Myocyte (in vitro differentiated cells): ENCODE measurements at places on chromosomes 3 and 15. TPM values are rescaled to one million over a fixed set of nuclear protein-coding genes. Genes with fewer than 3 reads are reported as not detected.

FAM3D gene
- not detected in 2 replicates for total RNA-seq

MEIS2 gene
- 4.0 and 7.3 TPM in 2 replicates for total RNA-seq

RTP3 gene
- total RNA-seq: not detected in 2 replicates

CIDEC gene
- total RNA-seq: 0.26 TPM in 1 of 2 replicates, not detected in the other

- DNase-seq: no peak
Observed at GRCh38 chr3:186577521-186577920, 7.0 kb downstream of the DNAJB11 start.

- no peak for DNase-seq
Observed at GRCh38 chr3:119809249-119810017, 27.5 kb downstream of the NR1I2 start.

DNA sequence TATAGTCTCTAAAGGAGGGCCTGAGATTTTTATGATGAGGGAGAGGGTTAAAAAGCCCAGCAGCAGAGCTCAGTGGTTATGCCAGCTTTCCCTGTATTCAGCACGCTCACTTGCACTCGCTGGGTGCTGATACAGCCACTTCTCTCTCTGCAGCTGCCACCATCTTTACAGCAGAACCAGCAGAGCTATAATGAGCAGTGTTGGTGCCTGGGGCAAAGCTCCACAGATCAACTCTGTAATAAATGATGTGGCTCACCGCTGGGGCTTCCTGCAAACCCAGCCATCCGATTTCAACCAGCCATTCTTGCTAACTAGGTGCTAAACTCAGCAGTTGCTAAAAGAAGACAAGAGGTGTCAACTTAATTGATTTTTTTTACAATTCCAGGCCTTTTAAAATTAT, 48.0 kb downstream of the ARNT2 start:
- DNase-seq: no peak

- no peak for DNase-seq
Observed at GRCh38 chr3:133928136-133928893, 32.6 kb upstream of the RAB6B start.

GRCh38 chr15:75228787-75229186, 27.1 kb downstream of the C15orf39 start:
- DNase-seq: no peak

DNA sequence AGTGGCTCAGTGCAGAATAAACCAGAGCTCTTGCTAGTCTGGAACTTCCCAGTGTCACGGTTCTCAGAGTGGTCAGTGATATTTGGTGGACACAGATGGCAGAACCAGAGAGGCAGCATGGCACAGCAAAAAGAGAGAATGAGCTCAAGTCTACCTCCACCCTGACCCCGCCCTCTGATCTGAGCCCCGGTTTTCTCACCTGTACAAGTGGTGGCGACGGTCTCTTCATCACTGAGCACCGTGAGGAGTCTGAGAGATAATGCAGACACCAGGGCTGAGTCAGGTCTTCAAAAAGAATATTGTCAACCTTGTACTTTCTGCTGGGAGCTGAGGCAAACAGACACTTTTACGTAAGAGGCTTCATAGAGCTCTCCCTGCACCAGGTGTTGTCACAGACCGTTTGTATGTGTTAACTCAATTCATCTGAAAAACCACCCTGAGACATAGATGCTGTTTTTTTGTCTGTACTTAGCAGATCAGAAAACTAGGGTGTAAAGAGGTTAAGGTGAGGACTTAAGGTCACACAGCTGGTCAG, 13.2 kb downstream of the FGD5 start:
- no peak for DNase-seq

DNA sequence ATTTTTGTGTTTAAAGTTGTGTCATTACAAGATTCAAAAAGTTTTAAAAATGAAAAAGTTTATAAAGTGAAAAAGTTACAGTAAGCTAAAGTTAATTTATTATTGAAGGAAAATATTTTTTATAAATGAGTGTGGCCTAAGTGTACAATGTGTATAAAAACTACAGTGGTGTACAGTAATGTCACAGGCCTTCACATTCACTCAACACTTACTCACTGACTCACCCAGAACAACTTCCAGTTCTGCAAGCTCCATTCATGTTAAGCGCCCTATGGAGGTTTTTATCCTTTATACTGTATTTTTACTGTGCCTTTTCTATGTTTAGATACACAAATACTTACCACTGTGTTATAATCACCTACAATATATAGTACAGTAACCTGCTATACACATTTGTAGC, 76.3 kb downstream of the DTWD1 start:
- no peak for DNase-seq
